ENCODE measurements at places on chromosomes 16 and 17.

DNA sequence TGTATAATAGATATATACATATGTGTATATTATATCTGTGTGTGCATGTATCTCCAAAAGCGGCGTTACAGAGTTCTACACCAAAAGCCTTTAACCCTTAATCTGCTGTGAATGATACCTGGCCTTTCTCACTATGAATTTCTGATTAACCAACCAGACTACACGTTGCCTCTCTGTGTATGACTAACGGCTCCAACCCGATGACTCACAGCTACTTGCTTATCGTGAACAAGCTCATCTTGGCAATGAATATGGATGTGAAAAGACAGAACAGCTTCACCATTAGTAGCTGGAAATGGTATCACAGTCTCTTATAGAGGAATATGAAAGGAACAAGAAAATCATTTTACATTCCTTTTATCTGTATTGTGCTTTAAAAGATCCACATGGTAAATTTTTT lies 23.8 kb upstream of the ARHGAP44 start:
- no peak for DNase-seq

- DNase-seq, result no peak
Observed at GRCh38 chr17:82534401-82534812, 14.9 kb downstream of the FOXK2 start.

DNA sequence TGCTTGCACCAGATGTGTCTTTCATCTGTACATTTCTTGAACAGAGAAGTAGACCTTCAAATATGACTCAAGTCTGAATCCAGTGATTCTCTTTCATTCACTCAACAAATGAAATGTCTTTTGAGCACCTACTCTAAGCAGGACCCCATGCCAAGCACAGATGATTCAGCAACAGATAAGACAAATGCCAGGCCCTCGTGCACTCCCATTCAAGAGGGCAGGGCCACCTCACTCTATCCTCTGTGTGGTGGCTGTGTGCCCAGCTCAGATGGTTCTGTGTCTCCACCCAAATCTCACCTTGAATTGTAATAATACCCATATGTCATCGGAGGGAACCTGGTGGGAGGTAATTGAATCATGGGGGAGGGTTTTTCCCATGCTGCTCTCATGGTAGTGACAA lies 74.1 kb upstream of the NKD1 start:
- DNase-seq, result no peak

DNA sequence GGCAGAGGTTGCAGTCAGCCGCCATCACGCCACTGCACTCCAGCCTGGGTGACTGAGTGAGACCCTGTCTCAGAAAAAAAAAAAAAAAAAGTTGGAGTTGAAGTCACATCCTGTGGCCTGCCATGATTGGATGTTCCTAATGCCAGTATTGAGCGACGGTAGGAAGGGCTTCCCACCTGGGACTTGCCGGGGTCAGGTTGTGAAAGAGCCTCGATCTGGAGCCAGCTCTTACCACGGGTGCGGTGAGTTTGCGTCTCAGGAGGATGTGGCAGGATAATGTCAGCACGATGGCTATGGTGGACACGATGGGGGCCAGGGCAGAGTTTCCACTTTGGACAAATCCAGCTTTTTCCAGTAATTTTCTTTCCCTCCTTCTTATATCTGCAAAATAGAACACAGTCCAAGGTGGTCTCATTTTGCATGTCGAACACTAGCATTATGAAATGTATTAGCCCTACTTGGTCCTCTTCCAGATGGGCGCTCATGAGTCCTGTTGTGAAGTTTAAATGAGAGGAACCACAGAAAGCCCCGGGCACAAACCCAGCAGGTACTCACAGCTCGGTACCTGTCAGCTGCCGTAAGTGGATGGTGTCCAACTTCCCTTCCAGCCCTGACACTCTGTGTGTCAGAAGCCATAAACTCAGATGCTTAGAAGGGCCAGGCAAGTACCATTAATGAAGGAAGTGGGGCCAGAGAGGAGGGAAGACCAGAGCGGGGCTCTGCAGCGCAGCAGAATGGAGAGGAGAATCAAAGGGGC lies 22.2 kb downstream of the ABCC12 start:
- DNase-seq, result no peak

- no peak for DNase-seq
Observed at GRCh38 chr16:57617604-57618111, 10.8 kb upstream of the ADGRG1 start.

Data from midbrain (tissue), 1 donor.